ENCODE measurements at places on chromosomes 3 and 15. TPM values are rescaled to one million over a fixed set of nuclear protein-coding genes. Genes with fewer than 3 reads are reported as not detected.

DNA sequence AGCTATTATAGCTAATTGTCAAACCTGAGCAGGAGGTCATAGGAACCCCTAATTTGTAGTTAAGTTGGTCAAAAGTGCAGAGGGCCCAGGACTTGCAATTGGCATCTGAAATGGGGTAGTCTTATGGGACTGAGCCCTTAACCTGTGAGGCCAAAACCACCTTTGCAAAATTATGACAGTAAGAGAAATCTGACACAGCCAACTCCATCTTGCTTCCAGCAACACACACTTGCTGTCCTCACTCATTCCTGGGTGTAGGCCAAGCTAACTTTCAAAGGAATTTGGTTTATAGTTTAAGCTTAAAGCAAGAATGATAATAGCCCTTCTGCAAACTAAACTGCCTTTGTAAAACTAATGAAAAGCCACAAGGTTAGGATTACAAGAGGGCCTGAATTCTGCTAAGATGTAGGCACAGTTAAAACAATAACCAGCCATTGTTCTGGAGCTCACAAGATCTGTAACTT is 57.6 kb upstream of the FRMD4B start:
- peak; percentile 16 for DNase-seq

GRCh38 chr3:32873531-32874130 is 55.8 kb downstream of the TRIM71 start:
- DNase-seq, result no peak

GRCh38 chr15:100784493-100785180 is 95.0 kb upstream of the ALDH1A3 start:
- no peak for DNase-seq

DNA sequence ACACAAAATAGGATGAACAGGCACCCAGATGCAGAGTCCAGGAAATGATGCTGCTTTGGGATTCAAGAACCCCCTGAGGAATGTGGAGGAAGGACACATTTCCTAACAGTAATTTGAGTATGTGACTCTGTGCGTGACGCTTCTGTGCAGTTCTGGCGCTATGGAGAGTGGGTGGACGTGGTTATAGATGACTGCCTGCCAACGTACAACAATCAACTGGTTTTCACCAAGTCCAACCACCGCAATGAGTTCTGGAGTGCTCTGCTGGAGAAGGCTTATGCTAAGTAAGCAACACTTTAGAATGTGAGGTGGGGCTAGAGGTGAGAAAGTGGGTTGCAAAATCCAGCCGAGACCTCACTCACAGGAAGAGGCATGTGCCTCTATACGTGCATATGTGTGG is 28.3 kb downstream of the CAPN3 start:
- no peak for DNase-seq

Gene PRTG
- 0.89 TPM for polyA plus RNA-seq

Gene OR5K2
- not detected for polyA plus RNA-seq

GRCh38 chr3:24622138-24622537 is 127.5 kb upstream of the THRB start:
- DNase-seq, result no peak

- DNase-seq, result no peak
These were observed 128.3 kb upstream of the EIF1B start for GRCh38 chr3:40181182-40181581.

Gene MASP1
- polyA plus RNA-seq, result 16.2 TPM

Gene POC1A
- 11.5 TPM for polyA plus RNA-seq

GRCh38 chr3:31252216-31253185 is 280.2 kb upstream of the STT3B start:
- DNase-seq, result no peak

Gene SENP8
- polyA plus RNA-seq, result 1.6 TPM

Gene CEP19
- 1.4 TPM for polyA plus RNA-seq

Gene PP2D1
- polyA plus RNA-seq, result not detected

GRCh38 chr15:75065467-75065850 is 42.1 kb downstream of the PPCDC start:
- peak; percentile 24 for DNase-seq

GRCh38 chr3:9347081-9347480 is 15.8 kb upstream of the THUMPD3 start:
- peak; percentile 69 for DNase-seq

Gene EPHA6
- not detected for polyA plus RNA-seq

DNA sequence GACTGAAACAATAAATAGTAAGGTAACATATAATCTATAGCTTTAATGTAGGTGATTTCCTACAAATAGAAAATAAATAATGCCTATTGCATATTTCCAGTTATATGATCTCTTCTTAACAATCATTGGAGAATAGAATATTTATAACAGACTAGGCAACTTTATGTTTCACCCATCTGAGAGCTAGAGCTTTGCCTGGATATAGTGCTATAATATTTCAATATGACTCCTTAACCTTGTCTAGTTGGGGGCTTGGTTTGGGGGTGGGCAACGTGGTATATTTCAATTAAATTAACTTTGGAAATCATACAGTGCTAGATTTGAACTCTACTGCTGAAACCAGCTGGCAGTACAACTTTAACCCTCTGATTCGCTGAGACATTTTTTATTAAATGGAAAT is 265.2 kb downstream of the CNTN4 start:
- DNase-seq, result no peak

DNA sequence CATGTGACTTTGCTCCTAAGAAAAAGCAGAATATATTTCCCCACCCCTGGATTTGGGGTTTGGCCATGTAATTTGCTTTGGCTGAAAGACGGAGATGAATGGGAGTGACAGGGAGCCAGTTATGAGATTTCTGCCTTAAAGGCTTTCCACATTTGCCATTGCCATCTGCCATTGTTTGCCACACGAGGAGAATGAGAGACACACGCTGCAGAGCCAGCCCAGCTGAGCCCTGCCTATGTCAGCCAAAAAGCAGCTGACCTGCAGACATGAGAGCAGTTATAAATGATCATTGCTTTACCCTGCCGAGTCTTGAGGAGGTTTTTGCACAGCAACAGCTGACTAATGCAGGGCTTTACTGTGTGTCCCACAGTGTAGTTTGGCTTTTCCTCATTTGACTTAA is 40.6 kb upstream of the RFTN1 start:
- no peak for DNase-seq

Gene STARD9
- polyA plus RNA-seq, result 2.0 TPM

- DNase-seq, result peak; percentile 97
These were observed 6.5 kb upstream of the TM4SF18 start for GRCh38 chr3:149339931-149340309.

GRCh38 chr3:49607105-49607591 is 52.9 kb downstream of the BSN start:
- DNase-seq, result no peak

- no peak for DNase-seq
These were observed 12.2 kb downstream of the XIRP1 start for GRCh38 chr3:39180183-39180545.

GRCh38 chr3:59865351-59865750 is 815.5 kb upstream of the CFAP20DC start:
- DNase-seq, result no peak

- no peak for DNase-seq
These were observed 53.3 kb upstream of the SLC6A11 start for GRCh38 chr3:10762611-10763247.

GRCh38 chr3:22627993-22628499 is 575.1 kb upstream of the UBE2E2 start:
- DNase-seq, result no peak

DNA sequence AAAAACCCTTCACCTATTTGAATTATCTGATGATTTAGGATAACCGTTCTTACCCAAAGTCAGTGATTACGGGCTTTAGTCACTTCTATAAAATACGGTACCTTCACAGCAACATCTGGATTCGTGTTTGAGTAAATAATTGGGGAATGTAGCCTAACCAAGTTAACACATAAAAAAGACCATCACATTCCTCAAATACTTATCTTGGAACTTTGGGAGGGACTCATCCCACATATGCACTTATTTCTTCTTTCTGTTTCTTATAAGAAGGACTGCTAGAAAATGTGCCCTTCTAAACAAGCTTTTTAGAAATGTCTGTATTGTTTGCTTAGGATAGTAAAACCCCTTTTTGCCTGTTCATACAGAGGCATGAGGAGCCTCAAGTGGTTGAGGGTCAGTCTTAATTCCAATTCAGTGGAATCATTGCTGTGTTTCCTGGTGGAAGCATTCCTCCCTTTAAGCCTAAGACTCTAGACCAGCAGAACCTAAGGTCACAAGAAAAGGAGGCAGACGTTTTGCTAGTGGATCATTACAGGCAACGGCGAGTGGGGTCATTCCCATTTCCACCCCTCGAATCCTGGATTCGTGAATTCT is 67.5 kb downstream of the TMEM44 start:
- peak; percentile 76 for DNase-seq

- peak; percentile 6 for DNase-seq
These were observed 156.0 kb downstream of the PDE8A start for GRCh38 chr15:85137489-85138168.

GRCh38 chr3:105368566-105369499 is 2.1 kb downstream of the ALCAM start:
- DNase-seq, result peak; percentile 59

DNA sequence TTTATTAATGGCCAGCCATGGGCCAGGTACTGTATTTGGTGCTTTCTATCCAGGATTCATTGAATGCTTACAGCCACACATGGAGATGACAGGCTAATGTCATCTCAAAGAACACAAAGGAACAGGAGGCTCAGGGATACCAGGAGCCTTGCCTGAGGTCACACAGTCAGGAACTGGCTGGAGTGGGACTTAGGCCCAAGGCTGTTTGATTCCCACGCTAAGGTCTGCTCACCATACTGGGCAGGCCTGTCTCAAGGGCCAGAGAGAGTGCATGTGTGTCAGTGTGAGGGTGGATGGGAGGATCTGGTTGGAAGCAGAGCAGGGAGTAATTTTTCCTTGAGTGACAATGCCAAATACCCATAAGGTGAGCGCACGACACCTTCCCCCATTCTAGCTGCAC is 37.6 kb downstream of the EPHB3 start:
- DNase-seq, result no peak

DNA sequence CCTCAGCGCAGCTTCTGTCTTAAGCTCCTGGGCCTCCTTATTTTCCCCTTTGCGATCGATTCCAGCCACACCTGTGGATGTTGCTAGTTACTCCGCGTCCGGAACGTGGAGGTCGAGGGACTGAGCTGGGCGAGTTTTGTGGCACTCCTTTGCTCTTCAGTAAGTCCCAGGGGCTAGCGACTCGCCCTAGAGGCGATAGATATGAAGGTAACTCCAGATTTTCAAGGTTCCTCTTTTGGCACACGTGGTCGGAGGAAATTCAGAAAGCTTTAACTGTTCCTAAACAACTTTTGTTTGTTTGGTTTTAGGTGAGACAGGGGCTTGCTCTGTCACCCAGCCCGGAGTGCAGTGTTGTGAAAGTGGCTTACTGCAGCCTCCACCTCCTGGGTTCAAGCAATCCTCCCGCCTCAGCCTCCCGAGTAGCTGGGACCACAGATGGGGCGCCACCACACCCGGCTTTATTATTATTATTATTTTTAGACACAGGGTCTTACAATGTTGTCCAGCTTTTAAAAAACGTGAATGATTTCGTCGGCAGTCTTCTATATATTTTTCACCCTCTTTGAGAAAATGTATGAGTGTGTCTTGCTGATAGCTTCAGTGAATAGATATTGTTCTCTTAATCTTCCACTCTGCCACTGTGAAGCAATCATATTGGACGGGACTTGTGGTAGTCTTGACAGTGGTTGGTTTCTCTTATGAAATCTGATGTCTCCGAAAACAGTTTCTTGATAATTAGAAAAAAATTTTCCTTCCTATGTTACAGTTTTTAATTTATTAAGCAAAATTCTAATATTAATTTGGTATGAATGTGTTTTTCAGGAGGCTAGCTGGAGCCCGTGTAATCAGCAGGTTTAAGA is 785 bp downstream of the MFSD1 start:
- DNase-seq, result peak; percentile 23

GRCh38 chr3:133799794-133800585 is 5.6 kb upstream of the SRPRB start:
- DNase-seq, result peak; percentile 47

Gene MST1R
- 0.14 TPM for polyA plus RNA-seq

- no peak for DNase-seq
These were observed 138.9 kb upstream of the SGO1 start for GRCh38 chr3:20324664-20325478.

Gene LSMEM2
- not detected for polyA plus RNA-seq

DNA sequence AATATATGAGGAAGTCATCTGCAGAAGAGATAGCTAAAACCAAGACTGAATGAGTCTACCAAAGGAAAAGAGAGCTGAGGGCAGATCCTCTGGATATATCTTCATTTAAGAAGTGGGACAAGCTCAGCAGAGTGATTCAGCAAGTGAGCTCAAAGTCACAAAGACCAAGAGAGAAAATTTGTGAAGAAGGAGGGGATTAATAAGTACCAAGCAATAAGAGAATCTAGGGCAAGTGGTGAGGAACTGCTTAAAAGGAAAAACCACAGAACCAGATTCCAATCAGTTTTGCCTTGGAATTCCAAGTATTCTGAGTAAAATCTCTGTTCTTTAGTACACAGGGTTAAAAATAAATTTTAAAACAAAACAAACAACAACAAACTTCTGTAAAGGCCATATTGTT is 3.6 kb downstream of the EHHADH start:
- DNase-seq, result peak; percentile 4

DNA sequence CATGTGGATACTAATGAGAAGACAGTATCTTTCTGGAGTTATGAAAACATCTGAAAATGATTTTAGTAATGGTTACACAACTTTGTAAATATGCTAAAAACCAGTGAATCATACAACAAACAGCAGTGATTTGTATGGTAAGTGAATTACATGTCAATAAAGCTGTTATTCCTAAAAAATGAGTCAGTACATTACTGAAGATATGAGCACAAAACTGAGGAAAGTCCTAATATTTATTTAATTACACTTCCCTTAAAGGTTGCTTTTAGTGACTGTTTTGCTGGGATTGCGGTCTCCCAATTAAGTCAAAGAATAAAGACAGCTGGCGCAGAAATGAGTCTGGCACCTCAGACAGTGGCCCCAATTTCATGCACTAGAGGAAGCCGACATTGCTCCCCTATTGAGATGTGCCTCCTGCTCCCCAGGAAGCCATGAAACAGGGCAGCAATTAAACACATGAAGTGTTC is 50.9 kb upstream of the FSIP1 start:
- peak; percentile 78 for DNase-seq

Gene DNAJB11
- 48.6 TPM for polyA plus RNA-seq

Gene CDHR4
- polyA plus RNA-seq, result not detected

Gene SOX14
- polyA plus RNA-seq, result not detected

- DNase-seq, result no peak
These were observed 37.2 kb upstream of the ANPEP start for GRCh38 chr15:89851673-89852341.

- peak; percentile 99 for DNase-seq
These were observed 52.2 kb downstream of the TP53BP1 start for GRCh38 chr15:43440721-43441281.

GRCh38 chr3:63482341-63482740 is 170.1 kb upstream of the SNTN start:
- DNase-seq, result no peak

Gene VIPR1
- not detected for polyA plus RNA-seq

Gene CELSR3
- polyA plus RNA-seq, result 0.63 TPM

Gene ERICH6
- not detected for polyA plus RNA-seq

- DNase-seq, result no peak
These were observed 33.0 kb downstream of the HSPBAP1 start for GRCh38 chr3:122760453-122761271.

GRCh38 chr15:99149366-99149765 is 44.5 kb downstream of the SYNM start:
- DNase-seq, result no peak

GRCh38 chr3:195876297-195877064 is 31.9 kb downstream of the TNK2 start:
- DNase-seq, result no peak

All from IMR-90 (cell line).